ENCODE measurements at places on chromosomes 7 and 10. TPM values are rescaled to one million over a fixed set of nuclear protein-coding genes. Genes with fewer than 3 reads are reported as not detected.

- H3K4me3 ChIP-seq = no peak overlapping the region
- H3K27ac ChIP-seq = no peak overlapping the region
- H3K4me1 ChIP-seq = no peaks in the 10 kb centered on the region
- H3K27me3 ChIP-seq = peaks cover 7% of the 10 kb centered on the region
These were observed 578.5 kb upstream of the MKI67 start for GRCh38 chr10:128704716-128705115.

GRCh38 chr10:43794181-43794815, 145.6 kb upstream of the ZNF32 start:
- no peak overlapping the region for H3K27ac ChIP-seq
- no peaks in the 10 kb centered on the region for H3K36me3 ChIP-seq
- peaks cover under 1% of the 10 kb centered on the region for H3K4me1 ChIP-seq

VPS37D gene
- total RNA-seq = not detected

GRCh38 chr7:22027475-22027874, 81.8 kb upstream of the CDCA7L start:
- no peak for DNase-seq
- H3K4me3 ChIP-seq = no peak overlapping the region
- peaks cover 5% of the 10 kb centered on the region for H3K27me3 ChIP-seq
- no peaks in the 10 kb centered on the region for H3K4me1 ChIP-seq
- no peak overlapping the region for H3K27ac ChIP-seq

TEX47 gene
- not detected for total RNA-seq

DNA sequence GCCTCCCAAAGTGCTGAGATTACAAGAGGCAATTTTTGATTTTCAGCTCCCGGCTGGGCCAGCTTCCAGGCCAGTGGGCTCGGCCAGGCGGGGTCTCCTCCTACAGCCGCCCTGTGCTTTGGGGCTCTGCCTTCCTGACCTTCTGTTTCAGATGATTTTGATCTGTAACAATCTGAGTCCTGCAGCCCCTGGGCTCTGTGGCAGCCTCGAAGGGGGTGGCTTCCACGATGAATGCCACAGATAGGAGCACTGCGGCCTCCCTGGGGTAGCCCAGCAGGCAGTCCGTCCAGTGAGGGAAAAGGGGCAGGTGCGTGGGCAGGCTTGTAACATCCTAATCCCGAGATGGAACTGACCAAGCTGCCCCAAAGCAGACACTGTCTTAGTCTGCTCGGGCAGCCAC, 177.5 kb downstream of the DNAJB6 start:
- H3K36me3 ChIP-seq = no peaks in the 10 kb centered on the region
- DNase-seq = no peak
- H3K4me3 ChIP-seq = no peak overlapping the region
- H3K27ac ChIP-seq = no peak overlapping the region
- H3K27me3 ChIP-seq = no peaks in the 10 kb centered on the region

GHITM gene
- total RNA-seq = 281 TPM

DNA sequence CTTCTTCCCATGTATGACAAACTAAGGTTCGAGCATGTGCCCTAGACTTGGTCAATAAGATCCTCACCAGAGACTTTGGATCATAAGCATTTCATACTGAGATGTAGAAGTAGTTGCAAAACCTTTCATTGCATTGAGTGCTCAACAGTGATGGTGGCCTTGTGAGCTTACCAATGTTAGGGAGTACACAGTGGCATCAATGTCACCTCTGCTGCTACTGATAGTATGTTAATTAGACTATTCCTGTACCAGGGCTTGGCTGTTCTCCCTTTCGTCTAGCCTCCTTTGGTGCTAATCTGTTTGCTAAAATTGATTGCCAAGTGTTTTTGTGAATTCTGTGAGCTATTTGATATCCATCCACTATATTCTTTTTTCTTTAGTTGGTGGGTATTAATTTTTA, 264.5 kb upstream of the SEMA3C start:
- H3K36me3 ChIP-seq = no peaks in the 10 kb centered on the region
- no peak overlapping the region for H3K4me3 ChIP-seq
- no peaks in the 10 kb centered on the region for H3K4me1 ChIP-seq

RARRES2 gene
- not detected for total RNA-seq

CDHR1 gene
- 1.4 TPM for total RNA-seq

- H3K27me3 ChIP-seq = no peaks in the 10 kb centered on the region
- H3K4me1 ChIP-seq = no peaks in the 10 kb centered on the region
- no peak overlapping the region for H3K4me3 ChIP-seq
- no peak overlapping the region for H3K27ac ChIP-seq
- peak; percentile 2 for DNase-seq
These were observed 43.4 kb downstream of the CAMK2B start for GRCh38 chr7:44281811-44282600.

FXYD4 gene
- total RNA-seq = not detected

IFIT1B gene
- total RNA-seq = not detected

MEOX2 gene
- total RNA-seq = not detected

TMEM196 gene
- not detected for total RNA-seq

MARVELD1 gene
- 3.4 TPM for total RNA-seq

Measured in activated naive CD4-positive, alpha-beta T cell treated with anti-CD3 and anti-CD28 coated beads for 36 hours (primary cell).